ENCODE measurements at places on chromosomes 5 and 9. TPM values are rescaled to one million over a fixed set of nuclear protein-coding genes. Genes with fewer than 3 reads are reported as not detected.

FBP1 gene
- total RNA-seq, result 4.9 TPM

ADAMTS13 gene
- 0.67 TPM for total RNA-seq

PDLIM7 gene
- 39.1 TPM for total RNA-seq

PRSS3 gene
- total RNA-seq, result not detected

VLDLR gene
- 20.3 TPM for total RNA-seq

DNA sequence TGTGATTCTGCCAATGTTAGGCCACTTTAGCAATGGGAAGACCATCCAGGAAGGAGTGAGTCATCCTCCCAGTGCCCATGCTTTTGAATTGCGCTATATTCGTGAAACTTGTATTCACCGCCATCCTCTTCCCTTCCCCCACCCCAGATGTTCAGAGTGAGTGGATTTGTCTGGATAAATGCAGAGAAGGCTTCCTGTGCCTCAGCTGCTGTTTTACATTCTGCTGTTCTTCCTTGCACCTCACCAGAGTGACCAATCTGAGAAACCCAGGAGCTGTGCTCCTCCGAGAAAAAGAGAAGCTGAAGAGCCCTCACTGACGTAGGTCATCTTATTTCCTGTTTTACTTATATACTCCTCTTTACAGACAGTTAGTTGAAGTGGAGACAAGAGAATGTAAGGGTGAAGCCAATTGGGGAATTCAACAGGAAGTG, 24.6 kb upstream of the SVEP1 start:
- no peaks in the 10 kb centered on the region for H3K36me3 ChIP-seq
- no peak for DNase-seq
- no peak overlapping the region for H3K4me3 ChIP-seq
- no peaks in the 10 kb centered on the region for H3K4me1 ChIP-seq
- no peaks in the 10 kb centered on the region for H3K27me3 ChIP-seq

DNA sequence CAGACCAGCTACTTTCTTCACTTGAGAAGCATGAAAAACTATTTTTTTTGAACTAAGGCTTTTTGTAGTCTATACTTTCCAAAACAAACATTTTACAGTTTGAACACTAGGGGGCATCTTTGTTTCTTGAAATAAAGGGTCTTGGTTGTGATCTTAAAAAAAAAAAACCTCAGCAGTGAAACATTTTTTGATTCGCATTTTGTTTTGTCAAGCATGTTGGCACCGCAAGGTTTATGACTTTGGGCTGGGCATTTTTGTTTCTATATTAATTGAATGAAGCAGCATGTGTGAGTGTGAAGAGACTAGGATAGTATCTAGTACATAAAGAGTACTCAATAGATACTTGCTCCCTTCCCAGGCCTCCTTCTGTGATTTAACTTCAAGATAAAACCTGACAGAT, 31.6 kb upstream of the ACOT12 start:
- H3K4me1 ChIP-seq, result peaks cover 4% of the 10 kb centered on the region
- no peaks in the 10 kb centered on the region for H3K27me3 ChIP-seq
- no peak overlapping the region for H3K27ac ChIP-seq
- no peak for DNase-seq
- H3K36me3 ChIP-seq, result no peaks in the 10 kb centered on the region
- H3K4me3 ChIP-seq, result no peak overlapping the region

DNA sequence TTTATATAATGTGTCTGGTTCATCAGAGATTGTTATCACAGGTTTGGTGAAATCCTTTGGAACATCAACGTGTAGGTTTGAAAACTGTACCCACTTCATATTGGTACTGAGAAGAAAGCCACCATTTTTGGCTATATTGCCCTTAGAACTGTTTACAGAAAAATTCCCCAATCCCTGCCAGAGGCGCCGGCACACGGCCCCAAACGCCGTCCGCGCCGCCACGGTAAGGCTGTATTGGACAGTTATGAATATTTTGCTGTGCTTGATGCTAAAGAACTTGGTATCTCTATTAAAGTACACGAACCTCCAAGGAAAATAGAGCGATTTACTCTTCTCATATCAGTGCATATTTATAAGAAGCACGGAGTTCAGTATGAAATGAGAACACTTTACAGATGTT, 35.2 kb downstream of the DCAF10 start:
- no peak for DNase-seq
- H3K27ac ChIP-seq, result no peak overlapping the region
- peaks cover 5% of the 10 kb centered on the region for H3K4me1 ChIP-seq
- H3K36me3 ChIP-seq, result no peaks in the 10 kb centered on the region
- H3K4me3 ChIP-seq, result no peak overlapping the region
- no peaks in the 10 kb centered on the region for H3K27me3 ChIP-seq

GRCh38 chr9:37036776-37037502, 2.9 kb upstream of the PAX5 start:
- no peak overlapping the region for H3K27ac ChIP-seq
- H3K4me3 ChIP-seq, result peak overlapping the region; percentile 86
- peaks cover 17% of the 10 kb centered on the region for H3K4me1 ChIP-seq
- peaks cover 14% of the 10 kb centered on the region for H3K36me3 ChIP-seq
- DNase-seq, result no peak
- peaks cover 48% of the 10 kb centered on the region for H3K27me3 ChIP-seq

DNA sequence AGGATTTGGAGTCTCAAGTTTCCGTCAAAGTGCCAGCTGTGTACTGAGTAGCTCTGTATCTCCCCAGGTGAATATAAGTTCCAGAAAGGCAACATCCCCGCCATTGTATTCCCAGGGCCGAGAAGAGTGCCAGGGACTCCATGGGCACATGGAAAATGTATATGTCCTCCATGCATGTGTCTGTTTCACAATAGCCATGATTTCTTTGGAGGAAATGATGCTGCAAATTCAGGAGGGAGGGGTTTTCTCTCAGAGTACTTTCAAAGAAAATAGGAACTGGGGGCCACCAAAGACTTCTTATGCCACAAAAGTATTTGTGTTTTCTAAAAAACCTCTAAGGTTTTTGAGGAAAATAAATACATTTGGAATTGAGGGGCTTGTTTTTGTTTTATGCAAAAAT, 524.6 kb downstream of the BNC2 start:
- no peak overlapping the region for H3K4me3 ChIP-seq
- H3K27ac ChIP-seq, result no peak overlapping the region
- H3K36me3 ChIP-seq, result no peaks in the 10 kb centered on the region
- no peaks in the 10 kb centered on the region for H3K27me3 ChIP-seq

GRCh38 chr5:66174338-66174737, 30.2 kb downstream of the SREK1 start:
- H3K36me3 ChIP-seq, result peaks cover 54% of the 10 kb centered on the region
- peaks cover 9% of the 10 kb centered on the region for H3K4me1 ChIP-seq
- H3K4me3 ChIP-seq, result no peak overlapping the region
- H3K27ac ChIP-seq, result no peak overlapping the region

DNA sequence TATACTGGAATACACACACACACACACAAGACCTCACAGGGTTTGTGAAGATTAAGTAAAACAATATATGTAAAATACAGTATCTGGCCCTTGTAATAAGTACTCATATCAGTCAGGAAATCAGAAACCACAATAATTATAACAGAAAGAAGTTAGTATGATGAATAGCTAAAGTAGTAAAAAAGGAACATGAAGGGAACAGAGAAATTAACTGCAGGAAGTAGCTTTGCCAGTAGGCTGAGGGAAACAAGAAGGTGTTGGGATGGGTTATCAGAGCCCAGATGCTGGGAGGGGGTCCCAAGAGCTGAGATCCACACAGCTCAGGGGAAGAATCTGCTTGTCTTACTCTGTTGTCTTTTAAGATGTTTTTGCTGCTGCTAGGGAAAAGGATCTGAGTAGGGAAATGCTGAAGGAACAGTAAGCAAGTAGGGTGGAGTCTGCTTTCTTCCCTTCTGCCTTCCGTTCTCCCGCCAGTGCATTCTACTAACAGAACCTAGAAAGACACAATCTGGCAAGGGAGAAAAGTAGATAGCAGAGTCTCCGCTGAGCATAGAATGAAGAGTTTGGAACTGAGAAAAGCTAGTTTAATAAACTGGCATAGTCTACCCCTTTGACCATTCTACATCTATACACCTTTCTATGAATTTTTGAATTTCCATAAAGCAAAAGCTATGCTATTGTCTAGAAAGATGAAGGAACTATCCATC, 55.3 kb upstream of the ALDH1A1 start:
- peaks cover 44% of the 10 kb centered on the region for H3K27me3 ChIP-seq
- H3K27ac ChIP-seq, result no peak overlapping the region
- H3K4me1 ChIP-seq, result no peaks in the 10 kb centered on the region
